ENCODE measurements at places on chromosomes 5 and 9.
A peak's percentile ranks its signal among the peaks of the same experiment; 100 is the strongest.

DNA sequence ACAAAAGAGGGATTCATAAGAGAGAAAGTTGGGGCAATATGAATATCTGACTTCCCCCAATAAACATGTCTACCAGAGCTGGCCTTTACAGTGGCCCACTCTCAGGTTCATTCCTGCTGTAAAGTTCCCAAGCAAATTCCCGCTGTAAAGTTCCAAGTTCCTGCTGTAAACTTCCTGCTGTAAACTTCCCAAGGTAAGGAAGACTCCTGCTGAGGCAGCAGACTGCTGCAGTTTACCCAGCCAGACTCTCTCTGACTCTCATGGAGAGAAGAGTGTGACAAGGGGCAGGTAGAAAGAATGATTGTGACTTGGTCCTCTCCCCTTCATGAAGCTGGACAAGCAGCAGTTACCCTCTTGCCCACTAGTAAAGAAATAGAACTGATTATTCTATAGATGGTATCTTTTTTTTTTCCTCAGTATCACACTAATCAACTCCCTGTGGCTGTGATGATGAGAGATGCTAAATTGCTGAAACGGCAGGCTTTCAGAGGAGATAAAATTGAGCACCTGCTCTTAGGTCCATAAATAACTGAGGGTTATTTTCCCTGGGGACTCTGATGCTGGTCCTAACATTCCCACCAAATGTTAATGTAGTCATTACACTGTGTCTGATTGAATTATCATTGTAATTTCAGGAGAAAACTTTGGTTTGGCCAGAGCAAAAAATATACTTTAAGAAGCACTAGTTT, 220.4 kb downstream of the PARP8 start:
- DNase-seq: peak; percentile 15

DNA sequence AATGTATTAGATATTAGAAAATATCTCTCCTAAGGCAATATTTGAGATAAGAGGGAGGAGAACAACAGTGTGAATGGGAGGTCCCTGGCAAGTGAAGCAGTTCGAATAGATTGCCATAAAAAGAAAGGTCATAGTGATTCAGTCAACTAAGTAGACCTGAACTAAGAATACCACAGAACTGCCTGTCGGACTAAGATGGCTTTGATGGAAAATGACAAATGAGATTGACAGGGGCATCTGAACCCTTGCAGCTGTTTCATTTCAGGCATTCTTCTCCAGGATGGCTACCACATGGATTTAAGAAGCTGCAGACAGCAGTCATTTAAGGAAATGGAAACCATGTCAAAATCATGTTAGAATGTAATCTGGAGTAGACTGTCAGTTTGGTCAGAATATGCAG, 308.4 kb upstream of the MEF2C start:
- DNase-seq: no peak

DNA sequence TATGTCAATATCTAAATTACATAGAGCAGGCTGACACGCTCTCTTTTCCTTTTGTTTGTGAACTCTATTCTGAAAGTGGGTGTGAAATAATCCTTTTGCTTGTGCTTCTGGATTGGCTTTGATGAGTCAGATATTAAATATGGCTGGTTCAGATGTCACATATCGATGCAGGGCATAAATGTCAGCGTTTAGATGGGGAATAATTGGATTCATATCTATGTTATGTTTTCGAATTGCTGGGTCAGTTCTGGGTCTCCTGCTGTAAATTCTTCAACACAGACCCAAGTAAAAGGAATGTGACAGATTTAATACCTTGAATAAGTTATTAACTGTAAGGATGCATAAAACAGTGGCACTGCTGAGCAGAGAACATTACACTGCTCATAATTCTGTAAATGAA, 118.7 kb upstream of the SNX2 start:
- DNase-seq: no peak

- DNase-seq: no peak
Observed at GRCh38 chr5:10254686-10255085, 4.6 kb downstream of the CCT5 start.

DNA sequence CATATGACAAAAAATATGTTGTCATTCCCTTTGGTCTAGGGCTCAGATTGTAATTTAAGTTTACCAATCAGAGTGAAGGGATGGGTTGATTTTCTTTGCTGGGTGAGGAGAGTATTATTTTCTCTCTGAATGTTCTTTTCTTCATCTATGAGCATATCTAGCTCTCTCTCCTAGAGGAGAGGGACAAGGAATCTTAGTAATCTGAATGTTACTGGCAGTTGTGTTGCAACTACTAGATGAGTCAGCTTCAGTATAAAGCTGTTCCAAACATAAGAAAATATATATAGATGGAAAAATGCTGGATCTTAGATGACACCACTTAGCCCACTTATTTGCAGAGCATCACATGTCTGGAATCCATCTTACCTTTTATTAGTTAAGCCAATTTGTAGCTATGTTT, 259.3 kb downstream of the TUSC1 start:
- DNase-seq: no peak

GRCh38 chr5:93224624-93225023, 356.4 kb downstream of the NR2F1-AS1 start:
- no peak for DNase-seq

- no peak for DNase-seq
Observed at GRCh38 chr5:52063186-52063585, 679.9 kb downstream of the ISL1 start.

DNA sequence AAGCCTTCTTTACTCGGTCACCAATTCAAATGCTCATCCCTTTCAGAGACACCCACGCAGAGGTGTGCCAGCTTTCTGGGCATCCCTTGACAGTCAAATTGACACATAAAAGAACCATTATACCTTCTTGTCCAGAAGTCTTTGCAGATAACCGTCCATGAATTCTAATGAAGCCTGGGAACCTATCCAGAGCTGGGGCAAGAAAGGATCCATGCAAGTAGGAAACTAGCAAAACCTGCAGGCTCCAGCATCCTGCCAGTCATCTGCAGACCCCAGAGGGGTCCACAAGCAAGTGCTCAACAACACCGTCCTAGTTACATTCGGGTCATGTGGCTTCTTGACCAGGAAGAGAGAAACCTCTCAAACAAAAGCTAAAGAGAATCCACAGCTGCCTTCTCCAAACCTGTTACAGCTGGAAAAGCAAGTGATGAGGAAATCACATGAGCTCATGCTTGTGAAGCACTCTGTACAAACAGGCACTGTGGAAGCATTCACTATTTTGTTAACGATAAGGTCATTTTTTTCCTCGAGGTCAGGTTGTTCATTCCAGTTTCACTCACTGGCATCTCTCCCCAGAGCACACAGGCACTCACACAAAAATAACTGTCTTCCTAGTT, 80.2 kb upstream of the DMRT1 start:
- DNase-seq: no peak

DNA sequence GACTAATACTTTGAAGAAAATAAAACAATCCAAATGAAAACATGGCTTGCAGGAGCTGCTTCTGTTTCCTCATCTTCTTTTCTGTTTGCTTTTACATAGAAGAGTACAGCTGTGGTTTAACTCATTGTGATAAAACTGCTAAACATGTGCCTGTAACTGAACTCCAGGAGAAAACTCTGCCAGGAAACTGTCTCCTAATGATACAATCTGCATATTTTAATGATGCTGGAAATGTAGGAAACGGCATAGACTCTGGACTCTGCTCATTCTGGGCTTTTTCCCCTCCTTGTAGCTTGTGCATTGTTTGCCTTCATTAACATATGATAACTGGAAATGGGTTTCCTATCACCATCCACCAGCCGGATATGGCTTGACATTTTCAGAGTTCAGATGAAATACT, 813.3 kb upstream of the WWC1 start:
- no peak for DNase-seq

- peak; percentile 0 for DNase-seq
Observed at GRCh38 chr9:84206801-84207370, 133.7 kb downstream of the SLC28A3 start.

GRCh38 chr5:152688561-152689249, 283.6 kb upstream of the NMUR2 start:
- DNase-seq: peak; percentile 55

DNA sequence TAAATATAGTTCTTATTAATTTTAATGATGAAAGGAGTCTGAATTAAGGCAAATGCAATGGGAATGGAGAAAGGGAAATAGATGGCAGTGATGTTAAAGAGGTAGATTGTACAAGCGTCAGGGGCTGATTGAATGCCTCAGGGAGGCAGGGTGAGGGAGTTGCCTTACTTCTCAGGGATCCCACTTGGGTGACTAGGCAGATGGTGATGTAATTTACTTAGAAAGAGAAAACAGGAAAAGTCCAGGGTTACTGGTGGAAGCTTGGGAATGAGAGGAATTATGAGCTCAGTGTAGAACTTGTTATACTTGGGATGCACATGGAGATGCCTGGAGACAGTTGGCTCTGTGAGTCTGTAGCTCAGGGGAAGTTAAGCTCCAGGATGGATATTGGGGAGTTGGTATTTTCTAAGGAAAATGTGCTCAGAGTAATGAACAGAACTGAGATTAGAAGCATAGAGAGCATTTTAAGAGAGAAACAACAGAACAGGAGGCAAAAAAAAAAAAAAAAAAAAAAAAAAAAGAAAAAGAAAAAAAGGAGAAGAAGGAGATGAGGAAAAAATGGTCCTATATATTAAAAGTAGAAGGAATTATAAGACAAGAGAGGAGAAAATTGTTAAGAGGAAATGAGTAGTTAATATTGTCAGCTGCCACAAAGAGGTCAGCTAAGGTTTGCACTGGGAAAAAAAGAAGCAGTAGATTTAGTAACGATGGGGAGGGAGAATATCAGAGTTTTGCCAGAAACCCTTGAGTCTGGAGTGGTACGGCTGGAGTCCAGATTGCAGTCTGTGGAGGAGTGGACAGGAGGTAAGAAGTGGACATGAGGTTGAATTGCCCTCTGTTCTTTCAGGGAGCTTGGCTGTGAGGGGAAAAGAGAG, 88.0 kb upstream of the ELL2 start:
- DNase-seq: peak; percentile 7

GRCh38 chr5:176788091-176788490, 22.3 kb upstream of the UNC5A start:
- DNase-seq: no peak

GRCh38 chr9:130627896-130628792, 36.2 kb upstream of the PRDM12 start:
- DNase-seq: no peak

- DNase-seq: no peak
Observed at GRCh38 chr9:90167914-90168313, 474.7 kb downstream of the DIRAS2 start.

DNA sequence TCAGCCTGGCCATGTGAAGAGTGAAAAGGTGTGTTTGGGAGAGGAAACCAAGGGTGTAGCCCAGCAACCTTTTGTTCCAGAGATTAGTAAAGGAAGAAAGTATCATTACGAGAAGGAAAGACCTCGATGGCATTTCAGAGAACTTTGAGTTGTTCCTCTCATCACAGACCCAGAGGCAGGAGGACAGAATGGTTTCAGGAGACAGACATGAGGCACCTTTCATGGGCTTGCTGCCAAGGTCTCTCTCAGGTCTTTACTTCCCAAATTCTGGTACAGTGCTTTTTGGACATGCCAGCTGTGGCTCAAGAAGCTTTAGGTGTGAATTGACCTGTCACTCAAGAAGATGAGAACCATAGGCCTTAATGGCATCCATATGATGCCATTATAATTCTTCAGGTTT, 2.8 kb upstream of the MCC start:
- no peak for DNase-seq

GRCh38 chr9:129013674-129014073, 14.5 kb downstream of the SH3GLB2 start:
- DNase-seq: no peak

DNA sequence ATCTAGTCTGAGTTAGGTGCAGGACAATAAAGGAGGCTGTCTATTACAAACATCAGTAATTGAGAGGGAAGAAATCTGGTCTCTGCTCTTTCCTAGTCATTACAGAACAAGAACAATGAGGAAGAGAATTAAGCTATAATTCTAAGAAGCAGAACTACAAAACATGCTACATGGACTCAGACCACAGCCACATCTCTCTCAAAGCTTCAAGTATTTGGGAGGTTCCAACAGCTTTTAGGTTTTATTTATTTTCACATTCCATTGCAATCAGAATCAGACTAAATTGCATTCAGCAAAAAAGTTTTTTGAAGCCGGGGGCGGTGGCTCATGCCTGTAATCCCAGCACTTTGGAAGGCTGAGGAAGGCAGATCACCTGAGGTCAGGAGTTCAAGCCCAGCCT, 1.1 kb upstream of the GRPEL2 start:
- no peak for DNase-seq

DNA sequence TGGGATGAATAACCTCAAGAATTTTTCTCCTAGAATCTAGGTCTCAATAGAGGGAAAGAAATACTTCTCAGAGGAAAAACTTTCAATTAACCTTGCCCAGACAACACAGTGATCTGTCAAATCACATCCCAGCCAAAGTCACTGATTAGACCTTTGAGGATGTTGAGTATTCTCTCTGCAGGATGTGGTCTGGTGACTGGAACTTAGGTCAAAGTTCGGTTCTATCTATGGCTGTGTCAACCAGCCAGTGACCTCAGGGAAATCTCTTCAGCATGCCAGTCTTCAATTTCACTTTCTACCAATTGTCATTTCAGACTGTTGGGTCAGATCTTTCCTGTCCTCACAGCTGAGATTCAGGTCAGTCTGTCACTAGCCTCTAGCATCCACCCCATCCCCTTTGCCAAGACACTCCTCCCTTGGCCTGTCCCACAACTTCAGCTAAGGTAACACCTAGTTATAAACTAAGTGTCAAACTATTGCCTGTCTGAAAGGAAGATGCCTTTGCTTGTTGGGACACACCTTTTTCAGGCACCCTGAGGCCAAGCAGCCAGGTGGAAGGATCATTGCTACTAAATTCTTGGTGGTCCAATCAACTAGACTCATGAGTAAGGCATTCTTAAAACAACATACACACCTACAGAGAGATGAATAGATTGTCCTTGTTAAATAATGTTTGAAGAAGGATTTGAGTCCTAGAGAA, 156.3 kb upstream of the FST start:
- DNase-seq: no peak

DNA sequence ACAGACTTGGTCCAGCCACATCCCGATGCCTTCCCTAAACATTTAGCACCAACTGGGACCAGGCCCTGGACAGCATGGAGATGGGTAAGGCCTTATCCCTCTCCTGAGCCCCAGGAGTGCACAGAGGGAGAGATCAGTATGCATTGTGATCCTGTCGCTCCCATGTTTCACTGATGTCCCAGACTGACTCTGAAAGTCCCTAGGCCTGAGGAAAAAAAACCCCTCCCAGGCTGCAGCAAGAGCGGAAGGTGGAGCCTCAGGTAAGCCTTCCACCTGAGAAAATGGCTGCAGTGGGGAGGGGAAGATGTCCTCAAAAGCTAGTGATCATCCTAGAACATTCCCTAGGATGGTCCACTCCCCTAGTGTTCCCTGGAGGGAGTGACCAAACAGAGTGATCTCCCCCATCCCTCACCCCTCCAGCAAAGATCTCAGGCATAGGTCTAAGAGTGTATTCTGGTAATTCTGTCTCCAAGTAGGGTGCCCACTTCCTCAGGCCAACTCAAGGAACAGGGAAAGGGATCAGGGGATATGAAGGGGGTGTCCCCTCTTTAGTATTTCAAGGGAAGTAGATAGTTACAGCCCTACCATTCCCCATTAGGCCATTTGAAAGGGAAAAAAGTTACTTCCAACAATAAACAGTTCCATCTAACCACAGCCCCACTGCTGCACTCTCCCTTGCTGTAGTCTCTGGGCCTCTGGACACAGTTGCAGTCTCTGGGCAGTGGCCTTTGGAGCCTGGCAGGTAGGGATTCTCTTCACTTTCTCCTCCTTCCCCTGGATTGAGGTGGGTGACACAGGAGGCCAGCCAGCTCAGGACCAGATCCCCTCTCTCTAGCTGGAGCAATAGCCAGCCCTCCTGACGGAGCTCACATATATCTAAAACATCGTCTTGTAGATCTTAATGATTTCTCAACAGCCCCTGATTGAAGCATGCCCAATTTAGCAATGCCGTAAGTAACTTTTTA, 6.8 kb upstream of the CXXC5 start:
- no peak for DNase-seq
